Tibial artery (tissue), 4 donors: ENCODE measurements at places on chromosomes 11 and 22.

GRCh38 chr11:60363542-60364470 lies 14.5 kb upstream of the MS4A7 start:
- DNase-seq: peak; percentile 59

GRCh38 chr11:29163231-29163630 lies 853.6 kb downstream of the KCNA4 start:
- no peak for DNase-seq

- DNase-seq: no peak
These were observed 78.0 kb downstream of the CNTN5 start for GRCh38 chr11:99098751-99099150.

DNA sequence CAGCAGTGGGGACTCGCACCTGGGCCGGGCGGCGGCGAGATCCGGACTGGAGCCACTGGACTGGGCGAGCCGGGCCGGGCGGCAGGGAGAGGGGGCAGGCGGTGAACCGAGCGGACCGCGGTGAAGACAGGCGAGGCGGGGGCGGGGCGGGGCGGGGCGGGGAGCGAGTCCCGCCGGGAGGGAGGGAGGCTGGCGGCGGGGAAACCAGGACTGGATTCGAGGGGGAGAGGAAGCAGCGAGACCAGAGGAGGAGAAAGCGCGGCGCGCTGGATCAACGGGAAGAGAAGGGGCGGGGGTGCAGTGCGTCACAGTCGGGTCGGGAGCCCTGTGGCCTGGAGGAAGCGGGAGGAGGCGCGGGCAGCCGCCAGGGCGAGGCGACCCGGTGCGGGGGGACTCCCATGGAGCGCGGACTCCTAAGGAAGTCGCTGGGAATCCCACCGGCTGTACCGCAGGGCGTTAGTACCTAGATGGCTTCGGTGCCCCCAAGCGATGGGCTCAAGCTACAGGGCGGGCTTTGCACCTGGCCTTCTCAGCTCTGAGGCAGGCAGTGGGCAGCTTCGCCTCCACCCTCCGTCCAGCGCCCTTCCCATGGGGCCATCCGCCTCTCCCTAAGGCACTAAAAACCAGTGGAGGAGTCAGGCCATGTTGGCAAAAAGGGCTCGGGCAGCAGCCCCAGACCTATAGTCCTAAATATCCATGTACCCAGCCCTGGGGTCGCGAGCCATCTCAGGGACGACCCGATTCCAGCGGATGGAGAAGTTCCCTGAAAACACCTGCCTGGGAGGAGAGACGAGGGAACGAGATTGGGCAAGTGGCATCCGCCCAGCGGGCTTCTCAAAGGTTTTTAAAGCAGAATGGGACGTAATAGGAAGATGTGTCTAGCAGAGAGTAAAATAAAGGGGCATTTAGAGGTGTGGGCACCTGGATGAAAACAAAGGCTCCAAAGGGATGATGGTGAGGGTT lies at the start of gene TMEM121B:
TMEM121B (minus strand) TSS at position 128 of the 963 bp plus-strand sequence. CDS start 233 bp downstream, outside the sequence.
- peak; percentile 49 for DNase-seq

GRCh38 chr11:84825106-84825660 lies 802.0 kb downstream of the DLG2 start:
- no peak for DNase-seq

DNA sequence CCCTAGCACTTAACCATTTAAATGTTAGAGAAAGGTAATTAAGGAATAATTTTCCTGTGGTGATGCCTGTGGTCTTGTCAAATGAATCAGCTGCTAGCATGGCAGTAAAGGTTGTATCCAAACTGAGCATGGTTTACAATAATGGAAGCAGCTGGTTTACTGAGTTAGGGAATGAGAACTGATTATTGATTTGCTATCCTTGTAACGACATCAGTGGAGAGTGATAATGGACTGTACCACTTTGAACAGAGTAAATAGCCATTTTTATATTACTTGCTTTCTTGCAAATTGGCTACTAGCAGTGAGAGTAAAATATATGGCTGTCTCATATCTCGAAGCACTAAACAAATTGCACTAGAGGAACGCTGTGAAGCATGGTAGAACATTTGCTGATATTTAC lies 589.0 kb upstream of the ANO5 start:
- no peak for DNase-seq

- DNase-seq: no peak
These were observed 29.1 kb downstream of the CSF2RB start for GRCh38 chr22:36942556-36942955.

DNA sequence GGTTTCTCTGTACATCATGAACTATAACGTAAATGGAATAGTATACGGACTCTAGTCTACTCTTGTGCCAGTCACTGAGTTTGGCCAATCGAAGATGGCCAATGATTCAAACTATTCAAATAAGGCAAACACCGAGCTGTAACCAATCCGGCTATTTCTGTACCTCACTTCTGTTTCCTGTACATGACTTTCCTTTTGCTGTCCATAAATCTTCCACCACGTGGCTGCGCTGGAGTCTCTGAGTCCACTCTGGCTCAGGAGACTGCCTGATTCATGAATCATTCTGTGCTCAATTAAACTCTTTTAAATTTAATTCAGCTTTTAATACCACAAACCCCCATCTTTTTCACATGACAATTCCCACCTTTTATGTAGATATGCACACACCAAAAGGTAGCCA lies 1.5 kb upstream of the JAML start:
- DNase-seq: peak; percentile 43

- DNase-seq: no peak
These were observed 58.7 kb downstream of the GAS2 start for GRCh38 chr11:22725079-22725478.

- DNase-seq: peak; percentile 81
These were observed 50.1 kb downstream of the FBLN1 start for GRCh38 chr22:45552580-45553350.

GRCh38 chr11:30914143-30914762 lies 328.1 kb upstream of the MPPED2 start:
- DNase-seq: peak; percentile 42

DNA sequence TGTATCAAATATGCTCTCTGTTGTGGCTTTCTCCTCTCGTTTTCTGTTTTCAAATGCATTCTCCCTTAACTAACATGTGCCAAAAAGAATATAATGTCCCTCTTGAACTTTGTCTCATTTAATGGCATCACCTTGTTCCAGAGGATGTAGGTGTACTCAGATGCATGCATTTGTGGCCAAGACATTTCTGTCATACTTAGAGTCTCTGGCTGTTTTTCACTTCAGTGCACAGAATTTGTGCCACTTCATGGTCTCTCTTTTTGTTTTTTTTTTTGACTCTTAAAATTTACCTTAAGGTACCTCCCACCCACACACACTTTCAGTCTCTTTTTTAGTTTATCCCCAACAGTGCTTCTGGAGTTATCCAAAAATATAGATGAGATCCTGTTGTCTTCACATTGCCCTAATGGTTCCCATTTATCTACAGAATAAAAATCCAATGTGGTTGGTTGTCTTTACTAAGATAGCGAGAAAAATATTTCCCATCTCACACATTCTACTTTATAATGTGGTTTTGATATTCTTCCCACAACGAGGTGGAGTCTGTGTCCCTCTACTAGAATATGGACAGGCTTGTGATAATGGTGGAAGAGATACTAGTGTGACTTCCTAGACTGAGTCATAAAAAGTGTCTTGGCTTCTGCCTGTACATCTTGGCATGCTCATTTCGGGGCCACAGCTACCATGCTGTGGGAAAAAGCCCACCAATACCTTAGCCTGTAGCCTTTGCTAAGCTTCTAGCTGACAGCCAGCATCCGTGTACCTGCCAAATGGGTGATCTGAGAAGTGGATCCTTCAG lies 125.8 kb downstream of the DDX10 start:
- DNase-seq: no peak

GRCh38 chr11:122634501-122634900 lies 21.0 kb upstream of the UBASH3B start:
- no peak for DNase-seq

GRCh38 chr11:1530686-1531448 lies 41.2 kb downstream of the DUSP8 start:
- DNase-seq: no peak

DNA sequence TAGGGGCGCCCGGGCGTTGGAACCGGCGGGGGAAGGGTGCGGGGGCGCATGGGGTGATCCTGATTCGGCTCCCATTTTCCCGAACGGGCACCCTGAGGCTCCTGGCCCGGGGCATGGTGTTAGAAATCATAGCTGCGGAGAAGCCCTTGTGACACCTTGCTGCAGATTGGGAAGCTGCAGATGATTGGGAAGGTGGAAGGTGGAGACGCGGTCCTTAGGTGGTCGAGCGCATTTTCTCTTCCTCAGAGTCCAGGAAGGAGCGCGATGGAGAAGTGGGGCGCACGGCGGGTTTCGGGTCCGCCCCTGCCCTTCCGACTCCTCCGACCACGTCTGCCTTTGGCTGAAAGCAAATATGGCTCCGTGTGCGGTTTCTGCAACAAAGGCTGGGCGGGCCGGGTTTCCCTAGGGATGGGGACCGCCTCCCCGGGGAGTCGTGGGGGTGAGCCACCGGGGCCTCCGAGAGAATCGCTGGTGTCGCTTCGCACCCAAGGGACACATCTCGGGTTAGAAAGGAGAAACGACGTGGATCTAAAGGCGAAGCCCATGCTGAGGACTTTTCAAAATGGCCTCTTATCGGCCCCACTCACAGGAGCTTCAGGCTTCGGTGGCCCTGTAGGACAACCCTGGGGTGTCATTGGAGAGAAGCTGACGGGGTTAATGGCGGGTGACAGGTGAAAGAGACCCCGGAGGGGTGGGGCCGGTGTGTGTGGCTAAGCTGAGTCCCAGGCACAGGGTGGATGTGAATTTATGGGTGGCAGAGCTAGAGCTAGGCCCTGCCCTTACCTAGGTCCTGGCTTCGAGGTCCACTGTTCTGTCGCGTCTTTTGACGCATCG lies 707 bp upstream of the FTH1 start:
- DNase-seq: no peak

- DNase-seq: no peak
These were observed 27.0 kb downstream of the MPPED1 start for GRCh38 chr22:43438666-43439347.

- peak; percentile 62 for DNase-seq
These were observed 41.9 kb downstream of the APOL1 start for GRCh38 chr22:36294801-36295200.

- no peak for DNase-seq
These were observed 100.0 kb downstream of the CCDC34 start for GRCh38 chr11:27263046-27263445.
